ENCODE measurements at places on chromosomes 6 and 20. TPM values are rescaled to one million over a fixed set of nuclear protein-coding genes. Genes with fewer than 3 reads are reported as not detected.

The KCNS1 gene
- 0.04 TPM for total RNA-seq

The OOEP gene
- not detected for total RNA-seq

The ASCC3 gene
- 23.8 TPM for total RNA-seq

DNA sequence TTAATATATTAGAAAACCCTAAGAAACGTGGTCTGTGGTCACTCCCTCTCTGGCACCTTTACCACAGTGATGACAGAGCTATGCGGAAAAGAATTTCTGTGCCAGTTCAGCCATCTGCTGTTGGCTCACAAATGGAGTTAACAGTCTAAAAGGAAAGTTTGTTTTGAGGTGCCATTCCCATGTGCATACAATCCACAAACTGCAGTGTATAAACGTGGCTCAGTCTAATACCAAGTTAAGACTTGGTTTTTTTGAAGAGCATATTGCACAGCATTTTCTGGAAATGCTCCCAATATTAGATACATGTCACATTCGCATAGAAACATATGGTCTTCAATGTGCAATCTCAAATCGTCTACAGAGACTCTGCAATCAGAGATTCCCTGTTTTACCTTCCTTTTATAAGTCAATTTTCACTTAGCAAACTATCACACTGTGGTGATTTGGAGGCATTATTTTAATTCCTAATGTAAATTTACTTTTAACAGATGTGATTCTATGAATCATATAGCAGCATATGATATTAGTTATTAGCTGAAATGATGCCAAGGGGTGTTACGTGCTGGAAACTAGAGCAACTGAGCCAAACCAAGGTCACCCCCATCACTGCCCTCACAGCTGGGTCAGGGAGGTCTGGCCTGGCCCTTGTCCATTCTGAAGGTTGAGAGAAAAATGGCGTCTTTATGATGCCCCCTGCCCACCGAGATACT lies 383.5 kb downstream of the PRKN start:
- peaks cover 6% of the 10 kb centered on the region for H3K4me1 ChIP-seq
- peak overlapping the region; percentile 58 for H3K27ac ChIP-seq
- no peaks in the 10 kb centered on the region for H3K27me3 ChIP-seq

DNA sequence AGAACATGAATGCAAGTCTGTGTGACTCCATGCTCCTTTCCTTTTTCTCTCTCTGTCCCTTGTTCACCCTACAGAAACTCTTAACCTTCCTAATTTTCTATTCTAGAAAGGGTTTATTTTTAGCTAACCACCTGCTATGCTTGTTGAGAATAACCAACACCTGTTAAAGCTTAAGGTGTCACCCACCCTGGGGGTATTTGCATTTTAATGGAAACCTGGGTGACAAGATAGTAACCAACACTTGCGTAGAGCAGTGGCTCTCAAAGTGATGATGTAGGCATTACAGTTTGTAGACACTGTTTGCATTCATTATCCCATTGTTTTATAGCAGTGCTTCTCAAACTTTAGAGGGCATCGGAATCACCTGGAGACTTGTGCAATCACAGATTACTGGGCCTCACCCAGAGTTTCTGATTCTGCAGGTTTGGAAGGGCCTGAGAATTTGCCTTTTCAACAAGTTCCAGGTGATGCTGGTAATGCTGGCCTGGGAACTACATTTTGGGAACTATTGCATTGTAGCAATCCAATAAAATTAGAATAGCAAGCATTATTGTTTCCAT lies 114.4 kb upstream of the ARMC2 start:
- H3K27me3 ChIP-seq, result peaks cover 1% of the 10 kb centered on the region
- no peak for DNase-seq
- H3K27ac ChIP-seq, result no peak overlapping the region
- peaks cover 4% of the 10 kb centered on the region for H3K4me1 ChIP-seq
- no peaks in the 10 kb centered on the region for H3K36me3 ChIP-seq

GRCh38 chr6:142376800-142377496 lies 75.1 kb downstream of the ADGRG6 start:
- DNase-seq, result no peak
- no peaks in the 10 kb centered on the region for H3K27me3 ChIP-seq
- H3K27ac ChIP-seq, result peak overlapping the region; percentile 38
- H3K36me3 ChIP-seq, result no peaks in the 10 kb centered on the region

DNA sequence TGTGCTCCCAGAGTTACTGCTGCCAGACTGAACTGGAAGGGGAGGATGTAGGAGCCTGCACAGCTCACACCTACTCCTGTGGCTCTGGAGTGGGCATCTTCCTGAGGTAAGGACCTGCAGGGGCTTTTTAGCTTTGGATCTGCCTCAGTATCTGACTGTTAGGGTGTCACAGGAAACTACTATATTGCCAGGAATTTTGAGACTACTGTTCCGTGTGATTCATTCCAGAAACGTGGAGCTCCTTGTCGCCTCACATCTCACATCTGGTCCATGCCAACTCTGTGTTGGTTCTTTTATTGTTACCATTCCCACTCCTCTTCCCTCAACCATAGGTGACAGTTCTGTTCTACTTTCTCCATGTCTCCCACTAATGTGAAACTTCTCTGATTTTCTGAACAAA lies 34.1 kb downstream of the PRPH2 start:
- no peaks in the 10 kb centered on the region for H3K4me1 ChIP-seq
- no peaks in the 10 kb centered on the region for H3K27me3 ChIP-seq
- H3K36me3 ChIP-seq, result peaks cover 53% of the 10 kb centered on the region

GRCh38 chr6:21461844-21462518 lies 131.6 kb upstream of the SOX4 start:
- no peaks in the 10 kb centered on the region for H3K36me3 ChIP-seq
- H3K27me3 ChIP-seq, result no peaks in the 10 kb centered on the region
- H3K4me1 ChIP-seq, result no peaks in the 10 kb centered on the region
- no peak overlapping the region for H3K4me3 ChIP-seq
- no peak for DNase-seq
